D721Med (cell line): ENCODE measurements at places on chromosomes 12 and 14.

GRCh38 chr14:100904307-100905087 is 975 bp upstream of the RTL1 start:
- no peak for DNase-seq

- DNase-seq: no peak
Observed at GRCh38 chr12:23921099-23921856, 28.2 kb downstream of the SOX5 start.

- no peak for DNase-seq
Observed at GRCh38 chr14:80618751-80619329, 322.7 kb downstream of the CEP128 start.

DNA sequence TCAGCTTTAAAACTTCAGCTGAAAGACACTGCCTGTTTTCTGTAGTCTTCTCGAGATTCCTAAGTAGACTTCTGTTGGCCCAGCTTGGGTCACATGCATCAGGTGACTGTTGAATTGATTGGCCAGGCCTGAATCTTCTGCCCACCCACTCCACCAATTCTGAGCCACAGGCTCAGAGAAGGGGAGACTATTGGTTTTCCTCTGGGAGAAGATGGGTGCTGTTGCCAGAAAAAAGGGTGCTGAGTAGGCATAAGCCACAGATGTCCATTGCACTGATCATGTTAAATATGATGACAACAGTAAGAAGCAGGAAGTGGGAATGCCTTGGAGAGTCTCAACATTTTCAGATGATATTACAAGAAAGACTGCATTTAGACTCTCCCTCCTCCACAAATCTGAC is 6.8 kb upstream of the SPTLC2 start:
- no peak for DNase-seq

GRCh38 chr12:62882696-62883095 is 52.3 kb downstream of the PPM1H start:
- no peak for DNase-seq

- DNase-seq: no peak
Observed at GRCh38 chr12:53058674-53059433, 9.0 kb downstream of the TNS2 start.

DNA sequence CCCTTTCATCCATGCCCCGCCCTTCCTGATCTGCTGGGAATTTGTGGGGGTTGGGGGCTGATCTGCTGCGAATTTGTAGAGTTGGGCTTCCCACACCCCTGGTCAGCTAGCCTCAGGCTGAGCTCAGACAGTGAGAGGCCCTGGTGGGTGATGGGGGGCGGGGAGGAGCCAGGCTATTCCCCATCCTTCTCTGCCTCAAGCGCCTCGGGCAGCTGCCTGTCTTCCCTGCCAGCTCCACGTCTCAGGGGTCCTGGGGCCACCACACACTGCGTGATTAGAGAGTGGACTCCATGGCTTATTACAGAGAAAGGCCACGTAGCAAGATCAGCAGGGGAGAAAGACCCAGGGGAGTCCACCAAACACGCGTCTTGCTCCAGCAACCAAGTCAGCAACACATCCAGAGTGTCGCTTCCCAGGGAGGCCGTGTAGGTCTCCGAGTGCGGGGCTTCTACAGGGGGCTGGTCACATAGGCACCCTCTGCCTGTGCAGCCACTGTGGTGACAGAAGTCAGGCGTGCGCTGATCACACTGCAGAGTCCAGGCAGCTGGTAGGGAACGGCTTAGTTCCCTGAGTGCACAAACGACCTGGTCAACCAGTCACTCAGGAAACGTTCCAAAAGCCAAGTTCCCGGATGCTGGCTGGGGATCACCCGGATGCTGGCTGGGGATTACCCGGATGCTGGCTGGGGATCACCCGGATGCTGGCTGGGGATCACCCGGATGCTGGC is 254.4 kb upstream of the SFSWAP start:
- no peak for DNase-seq

DNA sequence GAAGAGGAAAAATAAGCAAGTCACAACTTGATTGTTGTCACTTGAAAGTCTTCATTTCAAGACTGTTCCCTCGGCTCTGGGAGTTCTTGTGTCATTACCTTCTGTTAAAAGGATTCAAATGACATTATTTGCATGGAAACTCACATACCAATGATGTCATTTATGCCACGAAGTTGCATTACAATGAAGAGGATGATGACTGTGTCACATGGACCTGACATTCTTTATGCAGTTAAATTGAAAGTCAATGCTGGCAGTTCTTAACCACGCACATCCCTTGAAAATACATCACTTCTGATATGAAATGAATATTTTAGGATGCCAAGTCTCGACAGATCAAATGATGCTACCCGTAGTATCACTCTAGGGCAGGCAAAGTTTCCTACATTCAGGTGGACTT is 1069.5 kb downstream of the VRK1 start:
- DNase-seq: no peak

DNA sequence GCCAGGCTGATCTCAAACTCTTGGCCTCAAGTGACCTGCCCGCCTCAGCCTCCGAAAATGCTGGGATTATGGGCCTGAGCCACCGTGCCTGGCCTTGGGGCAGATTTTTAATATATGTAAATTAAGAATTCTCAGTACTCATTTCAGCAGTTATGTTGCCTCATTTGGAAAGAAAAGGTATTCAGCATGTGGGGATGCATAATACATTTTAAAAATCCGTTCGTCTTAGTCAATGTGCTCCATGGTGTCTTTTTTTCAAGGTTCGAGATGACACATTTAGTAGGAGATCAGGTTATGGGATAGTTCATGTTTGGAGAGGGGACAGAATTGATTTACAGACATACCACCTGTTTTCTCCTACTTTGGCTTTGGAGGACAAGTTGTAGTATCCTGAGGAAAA is 10.2 kb downstream of the SYNE2 start:
- DNase-seq: no peak

DNA sequence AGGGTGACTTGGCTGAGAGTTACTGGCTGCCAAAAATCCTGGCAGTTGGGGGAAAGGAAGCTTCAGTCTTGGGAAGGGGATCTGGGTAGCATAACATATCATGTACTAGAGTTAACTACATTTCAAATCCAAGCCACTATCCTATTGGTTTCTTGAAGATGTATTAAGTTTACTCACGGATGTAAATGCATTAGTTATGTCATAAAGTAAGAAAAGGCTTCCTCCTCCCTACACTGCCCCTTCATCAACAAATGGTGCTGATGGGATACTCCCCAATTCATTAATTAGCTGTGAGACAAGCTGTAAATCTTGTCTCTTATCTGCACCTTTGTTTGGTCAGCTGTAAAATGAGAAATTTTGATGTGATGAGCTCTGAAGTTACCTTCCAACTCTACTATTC is 150.1 kb upstream of the SOX5 start:
- no peak for DNase-seq

DNA sequence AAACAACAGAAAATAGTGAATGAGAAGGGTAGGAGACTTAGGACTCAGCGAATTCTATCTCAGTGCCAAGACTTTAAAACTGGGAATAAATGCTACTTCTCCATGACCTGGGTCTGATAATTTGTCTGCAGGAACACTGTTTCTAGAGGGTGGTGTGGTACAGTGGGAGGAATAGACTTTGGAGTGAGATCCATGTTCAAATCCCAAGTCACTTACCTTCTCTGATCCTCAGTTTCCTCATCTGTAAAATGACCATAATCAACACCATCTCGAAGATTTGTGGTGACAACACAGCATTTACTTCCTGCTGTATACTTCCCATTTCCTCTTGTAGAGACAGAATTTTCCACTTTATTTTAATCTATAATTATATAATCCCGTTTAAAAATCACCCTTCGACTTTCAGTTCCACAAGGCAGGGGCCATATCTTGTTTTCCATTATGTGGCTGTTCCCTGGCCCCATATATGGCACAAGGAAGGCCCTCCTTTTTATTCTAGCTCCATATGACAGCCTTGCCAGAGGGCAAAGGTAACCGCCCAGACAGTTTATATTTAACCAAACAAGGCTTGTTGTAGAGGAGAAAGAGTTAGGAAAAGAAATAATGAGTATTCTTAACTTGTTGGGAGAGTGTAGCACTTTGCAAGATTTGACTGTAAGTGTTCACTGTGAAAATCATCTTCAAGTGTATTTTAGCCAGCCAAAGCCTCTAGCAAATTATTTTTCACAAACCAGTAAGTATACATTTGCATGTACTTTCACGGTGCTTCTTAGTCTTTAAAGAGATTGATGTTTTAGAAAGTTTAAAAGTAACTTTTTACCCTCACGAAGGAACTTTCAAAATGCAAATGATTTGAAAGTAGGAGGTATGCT is 243.1 kb downstream of the AKAP6 start:
- no peak for DNase-seq

DNA sequence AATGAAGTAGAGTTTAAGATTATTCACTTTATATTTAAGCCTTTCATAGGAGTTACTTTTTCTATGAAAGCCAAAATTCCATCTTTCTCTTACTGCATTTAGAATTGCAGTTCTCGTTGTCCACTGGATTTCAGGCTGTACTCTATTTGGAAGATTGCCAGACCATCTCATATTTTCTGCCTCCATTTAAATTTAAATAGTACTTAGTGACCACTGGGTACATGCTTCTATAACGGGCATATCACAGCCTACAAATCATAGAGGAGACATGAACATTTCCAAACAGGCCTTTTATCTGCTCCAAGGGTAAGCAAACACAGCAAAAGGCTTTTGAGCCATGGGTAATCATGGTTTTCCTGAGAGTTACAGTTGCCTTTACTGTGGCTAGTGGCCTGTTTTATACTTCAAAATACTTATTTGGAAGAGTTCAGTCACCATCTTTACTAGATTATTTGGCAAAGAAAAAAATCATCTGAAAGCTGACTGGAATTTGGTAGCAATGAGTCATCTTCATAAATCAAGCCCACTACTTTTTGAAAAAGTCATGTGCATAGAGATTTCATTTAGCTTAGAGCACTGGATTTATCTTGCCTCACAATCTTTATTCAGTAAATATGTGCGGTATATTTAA is 15.7 kb downstream of the ANO6 start:
- DNase-seq: no peak

DNA sequence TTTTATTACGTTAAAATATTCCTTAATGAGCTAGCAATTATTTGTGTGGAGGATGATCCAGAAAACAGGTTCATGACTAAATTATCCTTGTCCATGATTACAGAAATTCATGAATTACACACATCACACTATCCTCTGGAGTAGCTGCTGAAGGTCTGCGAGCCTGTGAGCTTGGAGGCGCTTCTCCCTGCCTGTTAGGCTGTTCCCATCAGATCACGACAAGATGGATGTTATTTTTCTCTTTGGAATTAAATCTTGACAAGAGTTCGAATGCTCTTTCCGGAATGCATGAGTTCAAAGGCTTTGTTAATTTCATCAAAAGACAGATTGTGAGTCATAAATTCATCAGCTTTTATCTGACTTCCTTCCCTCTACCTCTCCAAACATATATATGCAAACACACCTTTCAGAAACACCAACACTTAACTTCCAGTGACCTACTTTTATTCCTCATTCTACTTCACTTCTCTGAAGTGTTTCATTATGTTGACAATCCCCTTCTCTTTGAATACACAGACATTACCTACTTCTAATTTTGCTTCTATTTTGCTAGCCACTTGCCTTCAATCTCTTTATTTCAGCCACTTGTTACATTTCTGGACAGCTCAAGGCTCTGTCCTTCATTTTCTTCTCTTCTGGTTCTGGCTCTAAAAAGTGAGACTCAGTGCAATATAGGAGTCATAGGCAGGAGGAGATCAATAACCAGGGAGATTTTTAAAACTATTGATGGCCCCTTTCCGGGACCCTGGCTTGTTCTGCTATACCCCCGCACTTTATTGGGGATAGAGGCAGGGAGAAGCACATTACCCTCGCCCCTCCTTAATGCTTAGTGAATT is 274.6 kb downstream of the BTG1 start:
- no peak for DNase-seq

GRCh38 chr12:49541911-49542505 is 3.2 kb downstream of the KCNH3 start:
- no peak for DNase-seq

DNA sequence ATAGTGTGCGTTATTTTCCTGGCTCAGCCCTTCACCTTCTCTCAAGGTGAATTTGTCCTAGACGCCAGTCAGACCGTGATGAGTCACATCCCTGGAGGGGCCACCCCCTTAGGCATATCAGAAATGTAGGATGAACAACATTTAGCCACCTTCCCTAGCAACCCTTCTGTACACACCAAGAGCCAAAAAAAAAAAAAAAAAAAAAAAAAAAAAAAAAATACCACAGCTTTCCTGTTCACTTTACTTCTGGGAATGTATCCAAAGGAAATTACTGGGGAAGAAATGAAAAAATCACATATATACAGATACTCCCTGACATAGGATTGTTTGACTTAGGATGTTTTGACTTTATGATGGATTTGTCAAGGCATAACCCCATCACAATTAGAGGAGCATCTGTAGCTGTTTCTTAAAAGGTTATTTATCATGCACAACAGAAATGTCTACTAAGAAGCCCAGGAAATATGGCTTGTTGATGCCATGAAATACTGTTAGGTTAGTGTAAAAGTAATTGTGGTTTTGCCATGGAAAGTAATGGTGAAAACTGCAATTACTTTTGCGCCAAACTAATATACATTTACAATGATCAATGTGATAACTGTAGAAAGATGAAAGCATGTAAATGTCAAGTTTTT is 68.2 kb upstream of the BDKRB2 start:
- no peak for DNase-seq

- DNase-seq: no peak
Observed at GRCh38 chr14:22551605-22551997, 37.4 kb downstream of the DAD1 start.

DNA sequence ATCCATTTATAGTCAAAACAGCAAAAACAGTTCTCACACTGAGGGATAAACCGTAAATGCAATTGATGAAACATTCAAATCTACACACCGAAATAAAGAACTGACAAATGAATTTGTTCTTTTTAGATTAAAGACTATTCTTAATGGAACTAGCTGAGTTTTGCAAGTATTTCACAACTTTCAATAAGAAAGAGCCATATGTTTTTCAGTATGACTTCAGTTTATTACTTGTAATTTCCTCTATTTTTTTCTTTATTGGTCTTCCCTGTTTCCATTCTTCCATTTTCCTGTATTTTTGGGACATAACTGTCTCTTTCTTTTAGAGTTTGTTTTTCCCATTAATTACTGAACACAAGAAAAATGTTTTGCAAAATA is 4.3 kb downstream of the BCAT1 start:
- no peak for DNase-seq

GRCh38 chr12:57225680-57226210 is 3.8 kb upstream of the SHMT2 start:
- DNase-seq: no peak

GRCh38 chr14:23130871-23131270 is 11.8 kb upstream of the CEBPE start:
- no peak for DNase-seq
